ENCODE measurements at places on chromosomes 1 and 21. TPM values are rescaled to one million over a fixed set of nuclear protein-coding genes. Genes with fewer than 3 reads are reported as not detected.

LCE2C gene
- not detected for total RNA-seq

EPHA2 gene
- not detected for total RNA-seq

SLC5A9 gene
- not detected for total RNA-seq

RNF2 gene
- total RNA-seq: 16.6 TPM

S100A4 gene
- 935 TPM for total RNA-seq

CENPL gene
- total RNA-seq: 7.1 TPM

TMPRSS3 gene
- 4.5 TPM for total RNA-seq

SERINC2 gene
- not detected for total RNA-seq

AADACL3 gene
- not detected for total RNA-seq

BEND5 gene
- 0.70 TPM for total RNA-seq

GRCh38 chr1:245129319-245130240 lies 25.2 kb upstream of the KIF26B start:
- no peak overlapping the region for H3K4me3 ChIP-seq
- H3K4me1 ChIP-seq: no peaks in the 10 kb centered on the region
- H3K27me3 ChIP-seq: peaks cover 61% of the 10 kb centered on the region
- no peak for DNase-seq
- H3K36me3 ChIP-seq: peaks cover 1% of the 10 kb centered on the region

DNA sequence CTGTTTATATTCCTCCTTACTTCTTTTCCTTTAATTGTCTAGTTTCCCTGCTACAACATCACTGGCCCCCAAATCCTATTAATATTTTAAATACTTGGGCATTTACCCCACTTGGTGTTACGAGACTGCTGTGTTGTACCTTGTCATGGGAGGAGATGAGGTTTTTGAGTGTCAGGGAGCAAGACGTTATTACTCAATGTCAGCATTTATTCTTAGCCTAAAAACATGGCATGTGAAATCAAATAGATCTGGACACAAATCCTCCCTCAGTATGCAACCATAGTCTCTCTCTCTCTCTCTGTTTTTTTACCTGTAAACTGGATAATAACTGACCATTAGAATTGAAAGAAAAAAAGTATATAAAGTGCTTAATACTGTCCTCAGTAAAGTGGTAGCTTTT lies 4.6 kb downstream of the LRRC8B start:
- peak overlapping the region; percentile 62 for H3K27ac ChIP-seq
- H3K36me3 ChIP-seq: peaks cover 9% of the 10 kb centered on the region
- H3K4me1 ChIP-seq: peaks cover 38% of the 10 kb centered on the region
- no peak overlapping the region for H3K4me3 ChIP-seq
- no peaks in the 10 kb centered on the region for H3K27me3 ChIP-seq
- DNase-seq: no peak

DNA sequence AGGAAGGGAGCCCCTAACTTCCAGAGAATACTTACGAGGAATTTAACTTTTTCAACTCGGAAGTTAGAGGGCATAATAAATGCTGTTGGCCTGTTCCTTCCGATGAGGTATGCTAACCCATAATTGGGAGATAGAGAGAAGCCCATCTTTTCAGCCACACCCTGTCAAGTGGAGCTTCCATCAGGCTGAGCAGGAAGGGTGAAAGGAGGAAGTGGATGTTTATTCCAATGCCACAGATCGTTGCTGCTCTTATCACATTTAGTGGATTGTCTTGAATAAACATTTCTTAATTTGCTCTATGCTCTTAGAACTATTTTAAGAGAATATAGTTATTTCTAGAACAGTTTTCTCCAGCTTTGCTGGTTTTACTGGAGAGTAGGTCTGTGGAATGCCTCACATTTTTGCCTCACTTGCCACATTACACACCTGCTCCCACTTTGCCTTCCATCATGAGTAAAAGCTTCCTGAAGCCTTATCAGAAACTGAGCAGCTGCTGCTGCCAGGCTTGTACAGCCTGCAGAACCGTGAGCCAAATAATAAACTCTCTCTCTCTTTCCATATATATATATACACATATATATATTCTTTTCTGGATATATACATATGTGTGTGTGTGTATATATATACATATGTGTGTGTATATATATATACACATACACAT lies 60.0 kb upstream of the RGS21 start:
- H3K4me3 ChIP-seq: no peak overlapping the region
- H3K27me3 ChIP-seq: no peaks in the 10 kb centered on the region
- no peak for DNase-seq
- no peaks in the 10 kb centered on the region for H3K36me3 ChIP-seq
- H3K27ac ChIP-seq: no peak overlapping the region

DNA sequence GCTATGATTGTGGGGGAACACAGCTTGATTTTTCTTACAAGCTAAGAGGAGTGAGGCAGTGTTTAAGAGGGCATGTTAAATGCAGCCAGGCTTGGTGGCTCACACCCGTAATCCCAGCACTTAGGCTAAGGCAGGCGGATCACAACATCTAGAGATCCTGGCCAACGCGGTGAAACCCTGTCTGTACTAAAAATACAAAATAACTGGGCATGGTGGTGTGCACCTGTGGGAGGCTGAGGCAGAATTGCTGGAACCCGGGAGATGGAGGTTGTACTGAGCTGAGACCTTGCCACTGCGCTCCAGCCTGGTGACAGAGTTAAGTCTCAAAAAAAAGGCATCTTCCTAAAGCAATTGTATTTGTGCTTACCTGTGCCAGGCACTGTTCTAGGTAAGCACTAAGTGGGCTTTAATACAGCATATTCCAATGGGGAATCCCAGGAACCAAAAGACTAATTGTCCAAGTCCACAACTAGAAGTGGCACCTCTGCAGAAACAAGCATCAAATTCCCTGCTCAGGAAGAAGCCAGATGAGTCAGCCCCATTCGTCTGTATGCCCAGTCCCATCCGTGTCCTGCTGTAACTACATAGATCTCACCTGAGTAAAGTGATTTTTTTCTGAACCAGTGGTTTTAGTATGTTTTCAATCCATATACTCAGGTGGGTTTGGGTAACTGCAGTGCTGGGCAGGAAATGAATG lies 4.6 kb downstream of the RCC1 start:
- peak overlapping the region; percentile 95 for H3K4me3 ChIP-seq
- H3K27ac ChIP-seq: peak overlapping the region; percentile 99
- peaks cover 46% of the 10 kb centered on the region for H3K4me1 ChIP-seq
- DNase-seq: no peak
- H3K36me3 ChIP-seq: peaks cover 14% of the 10 kb centered on the region
- no peaks in the 10 kb centered on the region for H3K27me3 ChIP-seq

DNA sequence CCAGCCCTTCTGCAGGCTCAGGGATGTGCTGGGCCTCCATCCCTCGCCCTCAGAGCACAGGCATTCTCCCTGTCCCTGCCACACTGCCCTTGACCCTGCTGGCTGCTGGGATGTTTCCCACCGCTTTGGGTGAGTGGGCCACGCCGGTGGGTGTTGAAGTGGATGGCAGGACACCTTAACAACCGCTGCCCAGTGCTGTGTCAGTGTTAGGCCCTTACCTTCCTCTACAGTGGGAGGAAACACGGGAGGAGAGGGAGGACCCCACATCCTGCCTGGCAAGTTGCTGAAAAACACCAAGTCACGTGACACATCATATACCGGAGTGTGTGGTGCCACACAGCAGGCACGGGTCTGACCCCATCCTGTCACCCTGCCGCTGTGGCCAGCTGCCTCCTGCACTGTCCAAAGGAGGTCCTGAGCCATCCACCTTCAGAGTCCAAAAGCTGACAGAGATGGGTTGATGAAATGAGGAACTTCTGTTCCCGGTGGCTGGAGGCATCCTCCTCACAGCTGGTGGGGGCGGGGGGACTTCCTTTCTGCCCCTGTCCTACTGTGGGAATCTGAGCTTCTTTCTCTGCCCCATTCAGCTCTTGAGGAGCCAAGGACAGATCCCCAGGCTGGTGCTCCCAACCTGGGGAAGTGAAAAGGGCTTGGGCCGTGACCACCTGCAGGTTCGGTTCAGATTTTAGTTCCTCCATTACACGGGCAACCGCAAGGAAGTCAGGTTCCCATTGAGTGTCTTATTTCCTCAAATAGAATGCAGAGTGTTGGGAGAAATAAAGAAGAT lies 3.2 kb upstream of the THEMIS2 start:
- H3K4me3 ChIP-seq: peak overlapping the region; percentile 85
- peaks cover 4% of the 10 kb centered on the region for H3K36me3 ChIP-seq
- H3K27me3 ChIP-seq: no peaks in the 10 kb centered on the region
- peaks cover 31% of the 10 kb centered on the region for H3K4me1 ChIP-seq
- peak overlapping the region; percentile 94 for H3K27ac ChIP-seq
- DNase-seq: peak; percentile 48

- no peaks in the 10 kb centered on the region for H3K36me3 ChIP-seq
- no peak overlapping the region for H3K27ac ChIP-seq
- peaks cover 33% of the 10 kb centered on the region for H3K27me3 ChIP-seq
- no peak overlapping the region for H3K4me3 ChIP-seq
These were observed 76.1 kb downstream of the VCAM1 start for GRCh38 chr1:100795646-100795985.

GRCh38 chr21:42233067-42233961 lies 14.4 kb downstream of the ABCG1 start:
- peaks cover 58% of the 10 kb centered on the region for H3K4me1 ChIP-seq
- DNase-seq: peak; percentile 83
- peak overlapping the region; percentile 99 for H3K27ac ChIP-seq
- H3K36me3 ChIP-seq: no peaks in the 10 kb centered on the region

DNA sequence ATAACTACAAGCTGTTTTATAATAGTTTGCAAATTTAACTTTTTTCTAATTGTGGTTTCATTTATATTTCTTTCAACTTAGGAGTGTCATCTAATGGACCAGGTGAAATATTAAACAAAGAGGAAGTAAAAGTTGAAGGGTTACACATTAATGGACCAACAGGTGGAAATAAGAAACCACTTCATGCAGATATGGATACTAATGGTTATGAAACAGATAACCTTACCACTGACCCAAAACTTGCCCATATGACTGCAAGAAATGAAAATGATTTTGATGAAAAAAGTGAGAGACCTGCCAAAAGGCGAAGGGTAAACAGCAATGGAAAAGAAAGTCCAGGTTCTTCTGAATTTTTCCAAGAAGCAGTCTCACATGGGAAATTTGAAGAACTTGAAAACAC lies 59.7 kb downstream of the MIER1 start:
- no peak overlapping the region for H3K4me3 ChIP-seq
- no peak for DNase-seq
- peaks cover 9% of the 10 kb centered on the region for H3K36me3 ChIP-seq
- H3K27ac ChIP-seq: peak overlapping the region; percentile 86
- peaks cover 17% of the 10 kb centered on the region for H3K4me1 ChIP-seq

DNA sequence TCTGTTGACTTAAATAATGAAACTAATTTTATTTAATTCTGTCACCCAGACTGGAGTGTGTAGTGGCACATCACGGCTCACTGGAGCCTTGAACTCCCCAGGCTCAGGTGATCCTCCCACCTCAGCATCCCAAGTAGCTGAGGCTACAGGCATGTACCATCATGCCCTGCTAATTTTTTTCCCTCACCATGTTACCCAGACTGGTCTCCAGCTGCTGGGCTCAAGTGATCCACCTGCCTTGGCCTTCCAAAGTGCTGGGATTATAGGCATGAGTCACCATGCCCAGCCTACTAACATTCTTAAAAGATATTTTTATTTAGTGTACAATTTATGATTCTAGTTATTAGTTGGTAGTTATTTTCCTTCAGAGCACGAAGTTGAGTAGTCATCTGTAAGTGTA lies 49.5 kb downstream of the NRDC start:
- no peaks in the 10 kb centered on the region for H3K4me1 ChIP-seq
- H3K27me3 ChIP-seq: no peaks in the 10 kb centered on the region
- DNase-seq: no peak
- H3K4me3 ChIP-seq: no peak overlapping the region
- H3K36me3 ChIP-seq: peaks cover 2% of the 10 kb centered on the region
- H3K27ac ChIP-seq: no peak overlapping the region

DNA sequence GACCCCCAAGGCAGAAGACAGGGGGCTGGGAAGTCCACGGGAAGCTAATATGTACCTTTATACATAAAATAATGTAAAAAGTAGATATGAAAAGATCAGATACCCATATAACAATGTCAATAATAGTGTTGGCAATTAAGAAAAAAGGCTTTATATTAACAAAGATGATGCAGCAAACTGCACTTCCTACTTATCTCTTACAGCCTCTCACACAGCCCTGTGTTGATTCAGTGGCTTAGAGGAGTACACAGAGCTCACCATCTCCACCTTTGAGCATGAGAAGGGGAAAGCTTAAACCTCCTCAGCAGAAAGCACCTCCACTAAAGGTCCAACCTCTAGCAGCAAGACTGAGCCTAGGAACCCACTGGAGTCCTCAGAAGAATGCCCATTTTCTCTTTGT lies 7.2 kb upstream of the VSIG8 start:
- no peak overlapping the region for H3K27ac ChIP-seq
- H3K27me3 ChIP-seq: peaks cover 7% of the 10 kb centered on the region
- no peak overlapping the region for H3K4me3 ChIP-seq
- DNase-seq: no peak
- peaks cover 8% of the 10 kb centered on the region for H3K36me3 ChIP-seq

DNA sequence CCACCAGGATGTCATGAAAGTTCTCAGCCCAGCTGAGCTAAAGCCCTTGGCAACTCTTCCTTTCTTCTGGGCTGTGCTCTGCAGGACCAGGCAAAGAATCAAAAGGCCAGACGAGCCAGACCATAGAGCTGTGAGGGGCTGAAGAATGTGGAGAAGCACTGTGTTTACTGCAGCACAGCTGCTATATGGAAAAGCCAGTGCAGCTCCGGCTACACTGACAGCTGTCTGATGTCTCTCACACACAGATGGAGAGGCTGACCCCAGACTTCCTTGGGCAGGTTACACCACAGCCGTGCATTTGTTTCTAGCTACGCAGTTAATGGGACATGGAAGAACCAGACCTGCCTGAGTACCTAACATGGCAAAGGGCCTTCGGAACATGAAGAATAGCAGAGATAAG lies 40.3 kb downstream of the CD247 start:
- peaks cover 3% of the 10 kb centered on the region for H3K36me3 ChIP-seq
- no peak for DNase-seq
- H3K4me3 ChIP-seq: no peak overlapping the region
- H3K4me1 ChIP-seq: peaks cover 73% of the 10 kb centered on the region
- no peaks in the 10 kb centered on the region for H3K27me3 ChIP-seq

GRCh38 chr1:9197186-9198099 lies 37.1 kb upstream of the H6PD start:
- no peak overlapping the region for H3K4me3 ChIP-seq
- H3K36me3 ChIP-seq: peaks cover 2% of the 10 kb centered on the region
- peaks cover 76% of the 10 kb centered on the region for H3K27me3 ChIP-seq

DNA sequence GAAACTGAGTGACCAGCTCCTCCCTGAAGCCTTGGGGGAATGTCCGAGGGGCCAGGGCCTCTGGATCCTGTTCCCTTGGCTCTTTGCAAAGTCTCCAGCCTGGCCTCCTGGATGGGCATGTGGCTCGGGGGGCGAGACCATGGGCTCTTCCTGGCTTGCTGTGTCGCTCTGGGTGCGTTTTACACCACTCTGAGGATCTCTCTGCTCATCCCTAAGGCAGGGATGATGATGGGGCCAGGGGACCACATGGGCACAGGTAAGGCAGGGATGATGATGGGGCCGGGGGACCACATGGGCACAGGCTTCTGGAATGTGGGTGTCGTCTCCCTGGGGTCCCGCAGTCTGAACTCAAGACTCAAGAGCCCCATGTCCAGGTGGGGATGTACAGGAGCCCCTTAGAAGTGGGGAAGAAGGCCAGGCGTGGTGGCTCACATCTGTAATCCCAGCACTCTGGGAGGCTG lies 17.7 kb downstream of the TP73 start:
- no peak overlapping the region for H3K4me3 ChIP-seq
- no peak overlapping the region for H3K27ac ChIP-seq
- H3K36me3 ChIP-seq: peaks cover 5% of the 10 kb centered on the region
- peaks cover 39% of the 10 kb centered on the region for H3K27me3 ChIP-seq
- H3K4me1 ChIP-seq: peaks cover 6% of the 10 kb centered on the region
- no peak for DNase-seq

All from T-helper 17 cell (primary cell).